SJCRH30 (cell line): ENCODE measurements at places on chromosomes 13 and 19.

DNA sequence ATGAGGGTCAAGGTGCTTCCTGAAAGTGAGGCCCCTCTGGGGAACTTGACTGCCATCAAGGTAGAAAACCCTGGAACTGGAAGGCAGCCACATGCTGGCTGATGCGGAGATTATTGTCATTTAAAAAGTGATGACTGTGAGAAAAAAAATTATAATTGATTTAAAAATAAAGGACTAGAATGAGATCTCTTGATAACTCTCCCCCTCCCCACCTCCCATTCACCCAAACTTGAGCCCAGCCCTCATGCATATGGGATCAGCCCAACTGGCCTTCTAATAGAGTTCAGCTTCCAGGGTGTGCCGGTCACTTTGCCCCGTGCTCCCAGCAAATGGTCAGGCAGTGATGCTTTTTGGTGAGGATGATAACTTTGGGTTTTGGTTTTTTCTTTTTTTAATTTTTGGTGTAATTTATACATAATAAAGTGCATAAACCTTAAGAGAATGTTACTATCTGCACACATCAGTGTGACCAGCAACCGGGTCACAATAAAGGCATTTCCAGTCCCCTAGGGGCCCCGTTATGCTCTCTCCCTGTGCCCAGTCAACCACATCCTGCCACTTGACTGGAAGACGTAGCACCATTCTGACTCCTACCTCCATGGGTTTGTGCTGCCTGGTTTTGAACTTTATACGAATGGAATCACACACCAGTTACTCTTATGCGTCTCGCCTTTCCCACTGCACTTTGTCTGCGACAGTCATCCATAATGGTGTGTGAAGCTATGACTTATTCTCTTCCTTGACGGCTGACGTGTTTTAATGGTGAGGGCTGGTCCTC, 187.9 kb downstream of the USP12 start:
- no peak for DNase-seq

DNA sequence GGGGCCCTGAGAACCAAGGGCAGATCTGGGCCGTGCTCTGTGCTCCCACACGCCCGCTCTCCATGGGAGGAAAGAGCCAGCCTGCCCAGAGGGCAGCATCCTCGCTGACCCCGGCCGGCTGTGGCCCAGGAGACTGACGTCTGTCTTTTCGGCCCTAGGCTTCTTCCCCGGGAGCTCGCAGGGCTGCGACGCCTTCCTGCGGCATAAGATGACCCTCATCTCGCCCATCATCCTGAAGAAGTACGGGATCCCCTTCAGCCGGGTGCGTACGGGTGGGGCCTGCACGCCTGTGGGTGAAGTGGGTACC, 108.2 kb downstream of the KDM4B start:
- no peak for DNase-seq

- no peak for DNase-seq
Observed at GRCh38 chr13:20326809-20327208, 94.7 kb upstream of the GJB6 start.

DNA sequence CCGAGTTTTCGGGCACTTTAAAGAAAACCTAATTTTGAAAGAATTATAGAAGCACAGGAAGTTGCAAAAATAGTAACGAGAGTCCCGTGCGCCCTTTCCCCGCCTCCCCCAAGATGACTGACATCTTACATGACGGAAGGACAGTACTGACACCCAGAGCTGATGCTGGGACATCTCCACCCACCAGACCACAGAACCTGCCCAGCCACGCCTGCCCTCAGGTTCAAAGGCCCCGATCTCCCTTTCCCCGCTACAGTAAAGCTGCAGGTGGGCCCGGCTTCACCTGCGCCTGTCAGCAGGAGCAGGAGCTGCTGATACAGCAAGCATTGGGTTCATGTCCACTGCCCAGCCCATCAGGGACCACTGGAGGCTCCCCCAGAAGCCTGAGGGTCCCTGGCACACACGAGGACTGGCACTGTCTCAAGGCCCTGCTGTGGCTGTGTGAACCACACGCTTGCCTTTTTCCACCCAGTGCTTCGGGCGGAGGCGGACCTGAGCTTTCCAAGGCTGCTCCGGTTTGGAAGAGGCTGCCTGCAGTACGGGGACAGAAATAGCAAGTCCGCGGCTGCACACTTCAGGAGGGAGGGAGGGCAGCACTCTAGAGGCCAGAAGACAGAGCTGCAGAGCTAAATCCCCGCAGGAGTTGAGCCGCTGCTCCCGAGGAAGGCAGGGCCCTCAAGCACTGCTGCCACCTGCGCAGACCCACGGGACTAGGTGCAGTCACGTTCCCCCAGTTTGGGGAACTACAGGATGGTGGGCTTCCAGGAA, 8.7 kb downstream of the MAP2K2 start:
- no peak for DNase-seq

DNA sequence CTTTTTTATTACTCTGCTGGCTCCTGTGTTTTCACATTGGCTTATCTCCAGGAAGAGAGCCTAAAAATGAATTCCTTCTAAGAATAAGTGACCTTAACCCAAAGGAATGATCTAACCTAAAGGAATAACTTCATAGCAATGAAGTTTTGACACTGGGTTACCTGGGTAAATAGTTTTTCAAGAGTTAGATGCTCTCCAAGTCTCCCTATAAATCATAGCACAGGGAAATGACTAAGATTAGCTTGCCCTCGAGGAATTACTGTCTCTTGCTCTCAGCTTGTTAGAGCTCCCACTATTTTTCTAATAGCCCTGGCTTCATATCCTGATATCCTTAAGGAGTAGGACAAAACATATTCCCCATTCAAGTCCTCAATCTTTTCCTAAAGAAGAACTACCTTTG, 66.3 kb downstream of the SPRY2 start:
- DNase-seq, result no peak

GRCh38 chr19:5820785-5821184, 15.9 kb downstream of the NRTN start:
- no peak for DNase-seq

GRCh38 chr13:39197647-39198007, 159.4 kb downstream of the NHLRC3 start:
- DNase-seq, result no peak

DNA sequence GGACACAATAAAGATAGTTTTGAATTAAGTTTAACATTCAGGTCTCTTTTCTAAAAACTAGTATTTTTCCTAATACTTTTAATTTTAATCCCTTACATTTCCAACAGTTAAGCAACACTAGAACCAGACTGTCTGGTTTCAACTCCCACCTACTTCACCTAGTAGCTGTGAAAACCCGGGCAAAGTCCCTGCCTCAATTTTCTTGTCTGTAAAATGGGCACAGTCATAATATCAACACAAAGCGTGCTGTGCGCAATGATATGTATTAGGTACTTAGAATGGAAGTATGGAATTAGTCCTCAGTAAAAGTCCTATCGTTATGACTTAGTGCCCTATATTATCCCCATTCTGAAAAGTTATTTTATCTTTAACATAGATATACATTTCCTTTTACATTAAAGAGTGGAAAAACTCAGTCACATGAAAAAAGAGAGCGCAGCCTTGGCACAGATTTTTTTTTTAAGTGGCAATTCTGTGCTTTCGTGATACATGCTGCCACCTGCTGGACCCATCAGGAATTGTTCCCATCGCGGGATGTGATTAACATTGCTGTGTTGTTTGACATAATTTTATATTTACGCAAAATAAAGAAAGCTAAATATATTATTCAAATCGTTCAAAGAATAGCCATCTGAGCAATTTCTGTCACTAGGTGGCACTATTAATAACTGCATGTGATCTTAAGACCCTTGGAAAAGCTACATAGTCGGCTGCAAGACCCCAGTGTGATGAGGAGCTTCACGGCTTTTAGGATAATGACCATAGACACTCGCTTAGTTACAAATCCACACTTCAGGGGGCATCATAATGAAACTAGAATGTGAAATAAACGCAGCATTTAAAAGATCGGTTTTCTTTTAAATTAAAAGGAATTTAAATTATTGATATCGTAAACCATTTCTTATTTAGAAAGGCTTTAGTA, 59.9 kb downstream of the LIG4 start:
- DNase-seq, result peak; percentile 58

GRCh38 chr19:10113964-10114650, 2.6 kb downstream of the P2RY11 start:
- DNase-seq, result no peak

DNA sequence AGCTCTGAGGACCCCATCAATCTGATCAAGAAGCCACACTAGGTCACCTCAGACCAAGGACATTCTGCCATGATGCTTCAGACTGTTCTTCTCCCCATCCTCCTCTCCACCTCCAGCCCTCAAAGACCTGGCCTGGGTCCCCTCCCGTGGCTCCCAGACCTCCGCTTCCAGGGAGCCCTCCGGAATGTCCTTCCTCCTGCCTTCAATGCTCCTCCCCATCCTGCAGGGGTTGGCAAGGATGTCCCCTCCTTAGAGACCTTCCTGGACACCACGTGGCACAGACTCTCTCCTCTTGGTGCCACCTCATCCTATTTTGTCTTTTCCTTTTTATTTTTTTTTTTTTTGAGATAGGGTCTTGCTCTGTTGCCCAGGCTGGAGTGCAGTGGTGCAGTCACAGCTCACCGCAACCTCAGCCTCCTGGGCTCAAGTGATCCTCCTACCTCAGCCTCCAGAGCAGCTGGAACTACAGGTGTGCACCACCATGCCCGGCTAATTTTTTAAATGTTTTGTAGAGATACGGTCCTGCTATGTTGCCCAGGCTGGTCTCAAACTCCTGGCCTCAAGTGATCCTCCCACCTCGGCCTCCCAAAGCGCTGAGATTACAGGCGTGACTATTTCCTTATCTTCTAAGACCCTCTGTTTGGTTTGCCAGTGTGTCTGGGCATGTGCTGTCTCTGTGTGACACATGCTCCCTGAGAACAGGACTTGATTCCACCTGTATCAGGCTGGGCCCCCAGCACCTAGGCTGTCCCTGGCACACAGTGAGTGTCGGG, 84.9 kb downstream of the GNG7 start:
- DNase-seq, result no peak

DNA sequence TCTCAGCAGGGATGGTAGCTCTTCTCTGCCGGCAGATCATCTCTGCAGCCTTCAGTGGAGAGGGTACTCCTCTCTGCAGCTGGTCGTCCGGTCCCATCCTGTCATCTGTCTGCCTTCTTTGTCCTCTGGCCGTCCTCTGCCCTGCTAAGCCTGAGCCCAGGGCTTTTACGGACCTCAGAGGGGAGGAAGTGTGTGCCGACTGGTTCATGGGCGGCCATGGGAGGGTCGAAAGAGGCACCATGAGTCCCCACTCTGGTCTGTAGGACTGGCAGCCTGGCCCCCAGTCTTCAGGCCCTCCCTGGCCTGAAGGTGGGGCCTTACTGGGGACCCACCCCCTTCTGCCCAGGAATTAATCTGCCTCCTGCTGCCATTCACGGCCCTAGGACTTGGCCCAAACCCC, 4.0 kb downstream of the ZNF554 start:
- DNase-seq, result no peak

- DNase-seq, result no peak
Observed at GRCh38 chr19:4889034-4889815, 13.5 kb downstream of the ARRDC5 start.

DNA sequence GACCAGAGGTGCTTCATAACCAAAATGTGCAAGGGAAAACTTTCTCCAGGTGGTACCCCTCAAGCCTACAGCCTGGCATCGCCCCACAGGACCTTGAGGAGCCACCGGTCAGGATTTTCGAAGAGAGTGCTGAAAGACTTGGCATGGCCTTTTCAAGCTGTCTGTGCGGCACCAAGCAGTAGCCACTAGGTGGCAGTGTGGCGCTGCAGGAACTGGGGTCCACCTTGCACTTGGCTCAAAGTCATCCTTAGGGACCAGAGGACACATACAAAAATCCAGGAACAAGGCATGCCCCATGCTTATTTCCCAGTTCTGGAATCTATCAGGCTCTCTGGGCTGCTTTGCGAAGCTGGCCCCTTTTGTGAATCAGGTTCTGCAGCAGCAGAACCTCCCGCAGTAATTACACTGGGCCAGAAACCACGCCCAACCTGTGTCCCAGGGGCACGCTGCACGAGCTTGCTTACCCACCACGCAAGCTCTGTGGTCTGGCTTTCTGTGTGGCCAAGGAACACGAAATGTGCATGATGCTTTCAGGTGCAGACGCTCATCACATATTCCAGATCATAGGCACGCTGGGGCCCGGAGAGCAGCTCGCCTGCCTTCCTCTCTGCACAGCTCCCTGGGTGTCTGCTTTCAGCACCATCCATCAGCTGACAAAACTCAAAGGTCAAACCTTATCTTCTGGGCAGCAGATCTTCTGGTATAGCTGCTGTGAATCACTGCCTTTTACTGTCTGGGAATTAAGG, 87.2 kb downstream of the SLC7A1 start:
- peak; percentile 76 for DNase-seq

DNA sequence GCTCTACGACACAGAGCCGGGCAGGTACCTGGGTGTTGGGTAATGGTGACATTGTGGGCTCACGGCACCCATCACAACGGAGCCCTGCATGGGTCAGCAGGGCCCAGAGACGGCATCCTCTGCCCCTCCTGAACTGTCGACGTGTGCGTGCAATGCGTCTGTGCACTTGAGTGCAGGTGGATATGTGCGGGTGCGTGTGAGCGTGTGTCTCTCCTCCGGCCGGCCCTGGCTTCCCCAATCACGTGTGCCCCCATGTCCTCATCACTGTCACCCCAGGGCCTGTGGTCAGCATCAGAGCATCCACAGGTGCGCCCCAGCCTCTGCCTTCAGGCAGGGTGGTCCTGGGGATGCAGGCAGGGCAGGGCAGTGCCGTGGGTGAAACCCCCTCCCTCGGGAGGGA, 37.2 kb upstream of the TPM4 start:
- no peak for DNase-seq

DNA sequence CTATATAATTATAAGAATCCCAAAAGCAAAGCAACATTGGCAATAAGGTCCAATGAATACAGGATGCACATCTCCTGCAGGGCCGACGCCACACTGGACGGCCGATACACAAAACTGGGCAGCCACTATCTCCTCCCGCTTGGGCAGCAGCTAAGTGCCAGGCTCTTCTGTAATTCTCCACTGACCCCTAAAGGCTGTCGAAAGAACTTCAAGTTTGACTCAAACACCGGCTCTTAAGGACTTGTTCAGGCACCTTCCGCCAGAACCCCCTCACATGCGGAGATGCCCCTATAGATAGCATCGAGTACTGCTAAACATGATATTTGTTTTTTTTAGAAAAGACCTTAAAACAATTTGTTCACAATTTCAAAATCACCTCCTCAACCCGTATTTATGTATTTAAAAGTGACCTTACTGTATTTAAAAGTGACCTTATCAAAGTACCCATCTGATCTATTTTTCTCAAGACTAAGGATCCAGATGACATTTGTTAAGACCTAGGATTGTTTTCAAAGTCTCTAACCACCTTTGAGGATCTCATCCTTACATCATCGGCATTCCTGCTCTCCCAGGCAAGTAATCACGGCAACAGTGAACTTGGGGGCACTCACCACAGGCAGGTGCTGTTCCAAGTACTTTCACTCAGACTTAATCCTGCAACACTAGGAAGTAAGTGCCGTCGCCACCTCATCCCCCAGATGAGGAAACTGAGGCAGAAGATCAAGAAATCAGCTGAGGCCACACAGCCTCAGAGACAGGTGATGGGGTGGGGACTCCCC, 77.8 kb downstream of the TUBGCP3 start:
- DNase-seq, result peak; percentile 58

DNA sequence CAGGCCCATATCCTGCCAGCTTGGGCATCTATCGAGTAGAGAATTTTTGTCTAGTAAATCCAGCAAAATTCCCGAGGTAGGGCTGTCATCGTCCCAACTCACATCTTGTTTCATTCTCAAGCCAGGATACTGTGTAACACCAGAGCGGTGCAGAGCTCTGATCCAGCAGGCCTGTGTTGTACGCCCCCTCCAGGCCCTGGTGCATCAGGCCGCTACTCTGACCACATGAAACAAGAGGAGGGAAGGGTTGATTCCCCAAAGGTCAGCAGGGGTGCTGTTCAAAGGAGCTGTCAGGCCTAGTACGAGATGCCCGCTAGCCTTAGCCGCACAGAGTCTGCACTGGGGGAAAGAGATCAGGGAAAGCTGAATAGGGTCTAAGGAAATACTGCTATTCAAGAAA, 276.0 kb downstream of the SLC7A1 start:
- DNase-seq, result no peak
